ENCODE measurements at places on chromosomes 5 and 9.
A peak's percentile ranks its signal among the peaks of the same experiment; 100 is the strongest.

- no peak for DNase-seq
Observed at GRCh38 chr9:86812616-86813015, 134.7 kb downstream of the GAS1 start.

GRCh38 chr5:139470821-139471300 lies at the start of gene SMIM33:
SMIM33 (plus strand) TSS chr5:139471004; CDS start chr5:139471122, 118 bp downstream.
- no peak for DNase-seq

DNA sequence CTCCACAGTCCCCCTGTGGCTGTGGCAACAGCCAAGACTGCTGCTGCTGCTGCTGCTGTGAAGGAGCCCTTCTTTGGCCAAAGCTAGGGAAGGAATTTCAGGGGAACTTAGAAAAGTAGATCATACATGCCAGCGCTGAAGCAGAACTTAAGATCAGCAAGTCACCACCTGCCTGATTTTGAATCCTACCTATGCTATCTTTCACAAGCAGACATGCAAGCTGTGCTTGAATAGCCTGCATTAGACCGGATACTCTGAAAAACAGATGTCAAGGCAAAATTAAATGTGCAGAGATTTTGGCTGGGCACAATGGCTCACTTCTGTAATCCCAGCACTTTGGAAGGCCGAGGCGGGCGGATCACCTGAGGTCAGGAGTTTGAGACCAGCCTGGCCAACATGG lies 99.3 kb upstream of the ZNF366 start:
- no peak for DNase-seq

DNA sequence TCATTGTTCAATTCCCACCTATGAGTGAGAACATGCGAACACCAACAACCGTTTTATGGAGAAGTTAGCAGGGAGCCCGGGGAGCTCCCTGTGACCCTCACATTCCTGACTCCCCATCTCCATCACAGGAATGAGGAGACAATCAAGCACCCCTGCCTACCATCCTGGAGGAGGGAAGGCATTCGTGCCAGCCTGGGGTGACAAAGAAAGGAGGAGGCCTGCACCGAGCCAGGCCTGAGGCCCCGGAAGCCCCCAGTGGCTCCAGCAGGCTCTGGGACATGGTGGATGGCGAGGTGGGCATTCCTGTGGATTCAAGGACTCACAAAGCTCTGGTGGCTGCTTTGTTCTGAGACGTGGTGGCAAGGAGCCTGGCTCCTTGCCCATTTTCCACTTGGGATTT lies 36.5 kb upstream of the UGT3A1 start:
- DNase-seq: no peak

DNA sequence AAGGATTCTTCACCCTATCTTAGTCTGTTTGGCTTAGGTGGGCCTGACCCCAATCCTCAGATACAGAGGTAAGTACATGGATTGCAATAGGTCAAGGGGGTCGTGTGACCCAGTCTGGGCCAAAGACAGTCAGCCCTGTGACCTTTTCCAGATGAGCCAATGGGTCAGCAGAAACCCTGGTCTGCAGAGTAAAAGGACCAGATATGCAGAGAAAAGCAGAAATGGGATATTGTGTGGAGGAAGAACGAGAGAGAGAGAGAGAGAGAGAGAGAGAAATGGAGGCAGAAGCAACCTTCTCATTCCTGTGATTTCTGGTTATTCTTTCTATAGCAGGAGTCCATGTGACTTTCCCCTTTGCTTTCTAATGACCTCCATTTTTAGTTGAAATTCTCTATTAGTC lies 40.4 kb upstream of the CRB2 start:
- DNase-seq: no peak

DNA sequence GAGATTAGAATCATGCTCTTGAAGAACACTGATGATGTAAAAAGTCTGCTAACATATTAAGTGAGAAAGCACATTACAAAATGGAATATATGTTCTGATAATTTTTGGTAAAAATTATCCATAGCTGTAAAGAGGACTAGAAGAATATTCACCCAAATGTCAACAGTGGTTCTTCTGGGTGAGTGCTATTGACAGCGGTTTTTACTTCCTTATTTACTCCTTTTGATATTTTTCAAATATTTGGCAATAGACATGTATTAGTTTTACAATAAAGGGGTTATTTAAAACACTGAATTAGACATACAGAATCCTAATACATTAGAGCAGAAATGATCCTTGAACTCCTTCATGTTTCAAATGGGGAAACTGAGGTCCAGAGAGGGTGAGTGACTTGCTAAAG lies 26.9 kb upstream of the MEGF9 start:
- no peak for DNase-seq

DNA sequence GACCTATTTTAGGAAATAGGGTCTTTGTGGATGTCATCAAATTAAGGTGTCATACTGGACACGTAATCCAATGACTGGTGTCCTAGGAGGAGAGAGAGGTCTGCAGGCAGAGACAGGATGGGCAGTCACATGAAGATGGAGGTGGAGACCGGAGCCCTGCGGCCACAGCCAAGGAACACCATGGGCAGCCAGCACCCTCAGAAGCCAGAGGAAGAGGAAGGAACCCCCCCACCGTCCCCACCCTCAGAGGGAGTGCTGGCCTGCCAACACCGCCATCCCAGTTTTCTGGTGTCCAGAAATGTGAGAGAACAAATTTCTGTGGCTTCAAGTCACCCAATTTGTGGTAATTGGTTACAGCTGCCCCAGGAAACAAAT lies 88.3 kb downstream of the NSUN2 start:
- no peak for DNase-seq

GRCh38 chr5:164627021-164627420 lies 1121.6 kb downstream of the MAT2B start:
- no peak for DNase-seq

DNA sequence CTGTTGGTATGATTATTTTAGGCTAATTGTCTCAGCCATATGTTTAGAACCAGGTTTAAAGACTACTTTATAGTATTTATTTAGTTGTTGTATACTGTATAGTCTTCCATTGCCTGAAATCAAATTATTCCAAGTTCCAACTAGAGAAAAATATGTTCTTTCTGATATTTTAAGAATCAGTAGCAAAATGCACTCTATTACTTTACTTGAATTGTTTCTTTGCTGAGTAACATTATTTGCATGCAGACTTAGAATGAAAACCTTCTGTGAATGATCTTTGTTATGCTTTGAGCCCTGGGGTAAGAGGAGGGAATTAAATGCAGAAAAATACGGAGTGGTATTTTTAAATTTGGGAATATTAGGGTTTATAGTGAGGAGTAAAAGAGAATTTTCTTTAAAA lies 47.9 kb downstream of the MEGF10 start:
- DNase-seq: no peak

DNA sequence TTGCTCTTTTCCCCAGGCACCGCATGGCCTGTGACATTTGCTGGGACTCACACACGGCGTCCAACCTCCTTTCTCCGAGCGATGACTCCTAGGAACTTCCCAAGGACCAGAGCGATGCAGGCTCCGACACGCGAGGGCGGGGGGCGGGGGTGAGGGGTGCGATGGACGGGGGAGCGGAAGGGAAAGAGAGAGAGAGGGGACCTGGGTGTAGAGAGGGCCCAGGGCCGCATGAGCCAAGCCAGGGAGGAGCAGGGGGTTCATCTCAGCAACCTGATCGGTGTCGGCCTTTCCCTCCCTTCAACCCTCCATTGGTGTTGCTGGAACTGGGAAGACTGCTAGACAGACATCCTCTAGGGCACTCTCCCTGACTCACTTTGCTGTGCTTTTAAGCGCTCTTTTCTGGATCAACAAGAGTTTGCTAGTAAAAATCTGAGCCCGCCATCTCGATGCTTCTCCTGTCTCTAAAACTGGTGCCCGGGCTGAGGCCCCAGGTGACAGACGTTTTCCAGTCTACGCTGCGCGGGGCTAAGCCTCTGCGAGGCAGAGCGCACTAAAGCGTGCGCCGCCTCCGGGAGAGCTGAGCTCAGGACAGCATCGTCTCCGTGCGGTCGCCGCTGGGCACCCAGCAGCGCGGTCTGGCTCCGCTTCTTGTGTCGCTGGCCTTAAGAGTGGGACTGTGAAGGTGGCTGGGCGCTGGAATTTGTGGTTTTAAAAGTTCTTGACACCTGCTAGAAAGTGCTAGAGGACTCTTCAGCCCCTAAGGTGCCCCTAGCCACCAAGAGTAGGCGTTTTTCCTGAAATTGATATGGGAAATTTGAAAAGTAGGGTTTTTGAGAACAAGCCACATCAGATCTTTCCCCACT lies 1.0 kb upstream of the TSLP start:
- peak; percentile 48 for DNase-seq

GRCh38 chr5:168357876-168358275 lies 66.4 kb downstream of the WWC1 start:
- no peak for DNase-seq

GRCh38 chr9:100357501-100357900 lies 4.8 kb upstream of the TEX10 start:
- DNase-seq: no peak

GRCh38 chr5:179880848-179881590 lies 22.4 kb upstream of the MRNIP start:
- DNase-seq: no peak

GRCh38 chr5:42467981-42468524 lies 44.8 kb downstream of the GHR start:
- DNase-seq: no peak

DNA sequence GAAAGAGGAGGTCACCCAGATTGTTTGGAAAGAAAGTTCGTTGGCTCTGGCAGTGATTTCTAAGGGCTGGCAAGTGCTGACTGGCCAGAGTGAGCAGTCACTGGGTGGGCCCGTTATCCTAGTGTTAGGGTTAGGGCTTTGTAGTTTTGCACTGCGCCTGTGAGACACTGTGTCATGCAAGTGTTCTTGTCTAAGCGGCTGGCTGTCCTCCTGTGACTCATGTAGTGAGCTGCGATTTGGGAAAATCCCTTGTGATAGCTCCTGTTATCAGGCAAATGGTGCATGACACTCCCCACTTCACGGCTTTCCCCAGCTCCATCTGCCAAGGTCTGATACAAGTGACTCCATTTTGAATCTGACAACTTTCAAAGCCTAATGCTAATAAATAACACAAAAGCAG lies 526.0 kb upstream of the ADAMTS16 start:
- DNase-seq: no peak

- peak; percentile 30 for DNase-seq
Observed at GRCh38 chr9:137461316-137461662, 2.2 kb upstream of the NSMF start.

- DNase-seq: no peak
Observed at GRCh38 chr5:104018299-104018698, 455.7 kb upstream of the NUDT12 start.

DNA sequence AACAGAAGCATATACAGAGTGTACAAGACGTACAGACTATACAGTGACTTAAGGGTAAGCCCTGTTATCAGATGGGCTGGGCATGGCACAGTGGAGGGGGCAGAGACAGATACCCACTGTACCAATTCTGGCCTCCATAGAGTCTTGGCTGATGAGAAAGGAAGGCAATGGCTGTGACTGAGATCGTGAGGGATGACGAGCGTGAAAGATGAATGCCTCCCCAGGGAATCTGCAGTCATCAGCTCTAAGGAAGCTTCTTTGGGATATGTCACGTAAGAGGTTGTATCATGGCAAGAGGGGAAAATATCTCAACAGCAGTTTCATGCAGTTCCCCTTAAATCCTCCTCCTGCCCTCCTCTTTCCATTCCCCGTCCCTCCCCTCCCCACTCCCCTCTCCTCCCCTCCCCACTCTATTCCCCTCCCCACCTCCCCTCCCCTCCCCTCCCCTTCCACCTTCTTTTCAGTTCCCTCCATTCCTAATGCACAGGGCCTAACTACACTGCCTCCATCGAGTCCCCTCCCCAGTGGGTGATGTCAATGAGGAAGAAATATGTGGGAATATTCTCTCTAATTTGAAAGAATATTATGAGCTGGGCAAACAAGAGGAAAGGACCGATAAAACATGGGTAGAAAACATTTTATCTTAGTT lies 226.4 kb upstream of the DAP start:
- DNase-seq: no peak

DNA sequence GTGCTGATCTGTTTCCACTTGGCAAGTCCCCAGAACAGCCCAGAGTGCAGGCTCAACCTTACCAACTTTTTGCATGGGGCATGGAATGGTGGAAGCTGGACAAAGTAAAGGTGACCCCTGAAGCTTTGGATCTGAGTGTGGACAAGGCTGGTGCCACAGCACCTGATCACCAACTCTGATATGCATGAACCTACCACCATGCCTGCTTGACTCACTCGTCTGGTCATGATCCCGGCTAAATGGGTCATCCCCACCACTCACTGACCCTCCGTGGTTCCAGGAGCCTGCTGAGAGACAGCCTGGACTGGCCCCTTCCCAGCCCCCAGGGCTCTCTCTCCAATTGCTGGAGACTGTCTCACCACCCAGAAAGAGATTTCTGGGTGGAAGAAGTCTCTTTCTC lies 14.4 kb upstream of the SLC22A4 start:
- DNase-seq: no peak

GRCh38 chr5:22319798-22320197 lies 533.3 kb downstream of the CDH12 start:
- DNase-seq: no peak

DNA sequence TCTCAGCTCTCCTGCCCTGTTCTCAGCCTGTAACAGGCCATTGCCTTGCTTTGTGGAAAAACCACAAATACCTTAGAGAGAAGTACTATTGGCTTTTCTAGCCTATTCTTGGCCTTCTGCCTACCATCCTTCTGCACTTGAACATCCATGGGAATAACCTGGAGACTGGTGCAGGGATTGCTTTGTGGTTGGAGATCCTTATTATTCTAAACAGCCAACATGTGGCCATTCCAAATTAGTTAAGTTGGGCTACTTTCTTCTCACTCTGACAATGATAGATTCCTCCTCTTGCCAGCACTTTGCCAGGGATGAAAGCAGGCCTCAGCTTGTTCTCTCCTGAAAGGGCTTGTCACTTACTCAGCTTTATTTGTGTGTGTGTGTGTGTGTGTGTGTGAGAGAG lies 240.4 kb downstream of the GLIS3 start:
- no peak for DNase-seq

- no peak for DNase-seq
Observed at GRCh38 chr9:123925819-123926218, 4.1 kb downstream of the DENND1A start.

- DNase-seq: no peak
Observed at GRCh38 chr9:98092613-98092931, 26.4 kb downstream of the TRIM14 start.

DNA sequence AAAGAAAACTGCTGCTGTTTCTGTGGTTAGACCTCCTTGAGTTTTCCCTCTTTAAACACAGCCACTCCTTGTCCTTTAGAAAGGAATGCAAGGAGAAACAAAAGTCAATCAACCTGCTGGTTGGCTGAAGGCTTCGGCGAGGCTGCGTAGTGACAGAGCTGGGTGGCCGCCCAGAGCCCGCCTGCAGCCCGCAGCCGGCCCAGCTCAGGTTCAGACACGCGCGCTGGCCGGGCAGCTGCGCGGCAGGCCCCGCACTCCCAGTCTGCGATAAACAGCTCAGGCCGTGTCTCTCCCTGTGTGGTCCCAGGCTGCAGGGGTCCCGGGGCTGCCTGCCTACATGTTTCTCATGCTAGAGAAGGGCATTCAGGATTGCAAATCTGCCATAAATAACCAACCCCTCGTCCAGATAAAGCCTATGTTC lies 115.4 kb downstream of the HSD17B3 start:
- DNase-seq: peak; percentile 63
